Epithelial cell of esophagus (primary cell): ENCODE measurements at places on chromosomes 1 and 21.

- DNase-seq: no peak
Measured at GRCh38 chr1:48080331-48081255, 83.4 kb upstream of the TRABD2B start.

- DNase-seq: peak; percentile 62
Measured at GRCh38 chr1:52192436-52192835, 50.5 kb downstream of the ZFYVE9 start.

- DNase-seq: no peak
Measured at GRCh38 chr21:33315946-33316710, 8.6 kb upstream of the IFNAR1 start.

- DNase-seq: no peak
Measured at GRCh38 chr1:94852788-94853187, 32.6 kb downstream of the SLC44A3 start.

- DNase-seq: no peak
Measured at GRCh38 chr1:31683997-31684396, 19.8 kb downstream of the COL16A1 start.

DNA sequence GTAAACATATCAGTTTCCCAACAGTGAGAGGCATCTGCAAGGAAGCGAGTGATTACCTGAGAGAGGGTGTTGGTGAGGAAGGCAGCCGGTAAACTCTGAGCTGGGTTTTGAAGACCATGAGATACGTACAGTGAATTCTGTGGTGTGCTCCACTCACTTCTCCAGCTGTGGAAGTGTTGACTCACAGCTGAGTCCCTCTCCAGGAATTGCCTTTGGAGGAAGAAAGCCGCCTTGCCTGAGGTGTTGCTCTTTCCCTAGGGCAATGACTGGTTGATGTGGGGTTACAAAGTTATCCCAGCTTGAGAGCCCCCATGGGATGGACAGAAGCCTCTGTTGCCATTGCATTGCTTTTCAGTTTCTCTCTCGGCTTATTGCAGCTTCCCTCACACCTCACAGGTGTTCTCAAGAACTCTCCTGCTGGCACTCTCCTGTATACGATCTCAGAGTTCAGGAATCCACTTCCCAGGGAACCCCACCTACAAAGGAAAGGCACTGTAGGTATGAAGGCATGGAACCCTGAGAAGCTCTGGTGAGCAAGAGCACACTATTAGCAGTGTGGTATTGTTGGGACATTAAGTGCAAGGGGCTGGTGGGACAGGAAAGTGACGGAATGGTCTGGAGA is 10.8 kb downstream of the NHLH1 start:
- DNase-seq: peak; percentile 76

DNA sequence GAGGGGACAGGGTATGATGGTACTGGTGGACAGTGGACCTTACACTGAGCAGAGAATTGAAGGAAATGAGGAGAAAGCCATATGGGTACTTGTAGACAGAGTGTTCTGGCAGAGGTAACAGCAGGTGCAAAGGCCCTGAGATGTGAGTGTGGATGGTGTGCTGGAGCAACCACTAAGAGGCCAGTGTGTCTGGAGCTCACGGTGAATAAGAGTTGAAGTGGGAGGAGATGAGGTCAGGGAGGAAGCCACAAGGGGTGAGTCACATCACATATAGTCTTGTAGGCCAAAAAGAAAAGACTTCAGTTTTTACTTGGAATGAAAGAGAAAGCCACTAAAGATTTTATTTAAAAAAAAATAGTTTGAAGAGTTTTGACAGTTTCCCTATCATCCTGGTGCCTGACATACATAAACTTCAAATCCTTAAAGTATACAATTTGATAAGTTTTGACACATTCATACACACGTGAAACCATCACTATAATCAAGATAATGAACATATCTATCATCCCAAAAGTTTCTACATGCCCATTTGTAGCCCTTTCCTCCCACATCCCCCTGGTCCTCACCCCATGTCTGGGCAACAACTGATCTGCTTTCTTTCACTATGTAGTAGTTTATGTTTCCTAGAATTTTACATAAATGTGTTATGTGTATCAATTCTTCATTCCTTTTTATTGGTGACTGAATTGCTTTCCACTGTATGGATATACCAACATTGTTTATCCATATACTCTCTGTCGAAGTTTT is 148.4 kb downstream of the GPATCH2 start:
- DNase-seq: peak; percentile 78

DNA sequence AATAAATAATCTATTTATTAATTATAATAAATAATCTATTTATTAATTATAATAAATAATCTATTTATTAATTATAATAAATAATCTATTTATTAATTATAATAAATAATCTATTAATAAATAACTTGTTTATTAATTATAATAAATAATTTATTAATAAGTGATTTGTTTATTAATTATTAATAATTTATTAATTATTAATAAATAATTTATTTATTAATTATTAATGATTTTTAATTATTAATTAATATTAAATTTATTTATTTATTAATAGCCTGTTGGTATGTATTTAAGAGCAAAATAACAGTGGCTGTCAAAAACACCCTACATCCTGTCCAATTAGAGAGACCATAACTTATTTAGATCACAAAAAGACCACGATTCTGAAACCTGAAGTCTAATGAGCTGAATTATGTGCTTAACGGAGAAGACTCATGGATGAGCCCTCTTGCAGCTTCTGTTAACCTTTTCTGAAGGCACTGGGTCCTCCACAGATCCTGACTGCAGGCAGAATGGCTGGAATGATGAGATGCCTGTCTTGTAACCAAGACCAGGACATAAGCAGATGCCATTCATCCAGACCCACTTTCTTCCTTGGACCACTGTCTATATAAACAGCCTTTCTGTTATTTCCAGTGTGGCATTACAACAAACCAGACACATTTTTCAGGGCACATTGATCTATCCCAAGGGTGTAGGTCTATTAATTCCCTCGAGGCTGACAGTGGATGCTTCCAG is 134.2 kb downstream of the SETD4 start:
- no peak for DNase-seq

- no peak for DNase-seq
Measured at GRCh38 chr1:928825-929661, 5.3 kb downstream of the SAMD11 start.

- no peak for DNase-seq
Measured at GRCh38 chr21:42527489-42528158, 14.0 kb downstream of the SLC37A1 start.

DNA sequence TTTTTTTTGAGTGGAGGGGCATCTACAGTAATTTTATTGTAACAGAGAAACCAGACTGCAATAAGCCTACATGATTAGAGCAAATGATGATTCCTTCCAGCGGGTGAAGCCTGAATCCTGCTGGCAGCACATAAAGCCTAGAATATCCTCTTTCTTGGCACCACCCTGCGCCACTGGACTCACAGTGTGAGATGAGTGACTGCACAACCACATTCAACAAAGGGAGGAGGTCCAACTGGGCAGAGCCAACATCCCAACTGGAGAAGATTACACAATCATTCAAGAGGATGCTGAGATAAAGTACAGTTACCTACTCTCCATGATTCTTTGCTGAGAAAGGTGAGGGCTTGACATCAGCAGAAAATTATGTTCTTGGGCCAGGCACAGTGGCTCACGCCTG is 67.4 kb downstream of the TNFSF4 start:
- DNase-seq: no peak

DNA sequence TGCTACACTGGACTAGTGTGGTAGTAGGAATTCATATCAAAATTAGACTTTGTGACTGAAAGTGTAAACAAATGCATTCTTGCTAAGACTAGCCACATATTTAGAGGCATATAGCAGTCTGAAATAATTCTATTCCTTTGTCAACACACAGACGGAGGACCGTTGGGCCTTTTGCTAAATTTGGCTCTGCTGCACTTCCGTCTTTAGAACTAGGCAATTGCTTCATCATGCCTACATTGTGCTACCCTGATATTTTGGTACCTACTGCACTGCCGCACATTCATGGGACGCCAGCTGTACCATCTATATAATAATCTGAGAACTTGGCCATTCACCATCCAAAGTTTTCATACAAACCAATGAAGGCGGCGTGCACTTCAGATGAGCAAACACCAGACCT is 346.8 kb downstream of the KIF26B start:
- no peak for DNase-seq

- peak; percentile 53 for DNase-seq
Measured at GRCh38 chr1:16075337-16076030, 2.0 kb upstream of the FAM131C start.
